Skin of body (tissue), 3 donors: ENCODE measurements at places on chromosomes 4 and X. TPM values are rescaled to one million over a fixed set of nuclear protein-coding genes. Genes with fewer than 3 reads are reported as not detected.

The POLN gene
- 4.2 TPM for total RNA-seq

The PKD2 gene
- total RNA-seq = 33.4 TPM

The PORCN gene
- total RNA-seq = 3.2 TPM

The RHOXF2B gene
- total RNA-seq = not detected

The CLDN22 gene
- total RNA-seq = not detected

DNA sequence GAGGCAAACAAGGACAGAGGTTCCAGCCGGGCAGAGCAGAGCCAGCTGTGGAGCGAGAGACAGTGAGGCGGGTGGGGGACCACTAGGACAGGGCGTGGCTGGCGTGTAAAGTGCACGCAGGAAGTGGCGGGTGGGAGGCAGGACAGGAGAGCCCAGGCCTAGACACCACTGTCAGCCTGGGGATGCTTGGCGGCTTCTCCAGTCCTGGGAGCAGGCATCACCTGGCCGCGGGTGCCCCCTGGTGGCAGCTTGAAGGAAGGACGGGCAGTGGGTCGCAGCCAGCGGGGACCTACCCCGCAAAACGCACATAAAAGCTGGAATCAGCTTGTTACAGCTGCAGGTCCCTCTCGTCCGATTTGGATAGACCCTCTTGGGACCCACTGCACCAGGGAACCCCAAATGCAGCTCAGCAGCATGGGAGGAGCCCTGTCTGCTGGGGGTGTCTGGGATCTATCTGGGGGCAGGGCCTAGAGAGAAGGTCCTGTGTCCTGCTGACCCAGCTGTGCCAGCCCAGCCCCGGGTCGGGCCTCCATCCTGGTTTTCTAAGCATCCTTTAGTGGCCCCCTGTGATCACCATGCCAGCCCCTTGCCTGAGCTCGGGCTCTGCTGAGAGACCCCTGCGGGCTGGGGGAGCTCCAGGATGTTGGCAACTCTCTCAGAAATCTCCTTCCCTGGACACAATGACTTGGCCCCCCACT lies 57.7 kb downstream of the WFS1 start:
- DNase-seq = peak; percentile 55

DNA sequence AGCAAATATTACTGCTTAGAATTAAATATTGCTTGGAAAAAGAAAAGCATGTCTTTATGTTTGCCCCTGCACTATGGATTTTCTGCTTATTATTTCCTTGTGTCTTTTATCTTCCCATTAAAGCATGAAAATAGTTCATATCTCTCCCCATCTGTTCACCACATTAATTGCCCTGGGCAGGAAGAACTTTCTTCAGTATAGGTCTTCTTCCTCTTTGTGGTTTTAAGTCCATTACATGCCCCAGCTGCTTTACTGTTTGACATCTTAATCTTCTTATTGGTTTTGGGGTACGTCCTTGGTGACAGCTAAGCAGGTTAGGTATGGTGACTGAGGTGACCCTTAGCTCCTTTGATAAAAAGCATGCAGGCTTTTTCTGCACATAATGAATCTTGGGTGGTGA lies 157.3 kb downstream of the AASDH start:
- no peak for DNase-seq

GRCh38 chr4:94304365-94304971 lies 38.2 kb downstream of the HPGDS start:
- peak; percentile 10 for DNase-seq

- no peak for DNase-seq
These were observed 15.4 kb downstream of the IQSEC2 start for GRCh38 chrX:53265771-53266574.

- DNase-seq = no peak
These were observed 156.6 kb downstream of the GRIA3 start for GRCh38 chrX:123340696-123341095.
